ENCODE measurements at places on chromosomes 3 and 15. TPM values are rescaled to one million over a fixed set of nuclear protein-coding genes. Genes with fewer than 3 reads are reported as not detected.

Gene NRROS
- 8.4 TPM for total RNA-seq

Gene ANKRD63
- total RNA-seq = not detected

Gene NBEAL2
- 13.1 TPM for total RNA-seq

Gene ALAS1
- total RNA-seq = 213 TPM

Gene BUB1B
- total RNA-seq = 0.55 TPM

Gene SPATA12
- total RNA-seq = not detected

Measured in heart left ventricle (tissue), 16 donors.